Fibroblast of skin of abdomen (primary cell): ENCODE measurements at places on chromosomes 12 and 14.
A peak's percentile ranks its signal among the peaks of the same experiment; 100 is the strongest.

GRCh38 chr12:120820884-120821510 lies 83.2 kb downstream of the SPPL3 start:
- DNase-seq, result no peak

- no peak for DNase-seq
Observed at GRCh38 chr14:104998801-104999200, 13.2 kb downstream of the CLBA1 start.

- DNase-seq, result peak; percentile 78
Observed at GRCh38 chr12:59452746-59453145, 143.1 kb upstream of the SLC16A7 start.

- DNase-seq, result no peak
Observed at GRCh38 chr12:54584128-54584527, 4.3 kb downstream of the PPP1R1A start.

GRCh38 chr14:19878029-19878642 lies 3.2 kb downstream of the OR4K2 start:
- DNase-seq, result no peak

DNA sequence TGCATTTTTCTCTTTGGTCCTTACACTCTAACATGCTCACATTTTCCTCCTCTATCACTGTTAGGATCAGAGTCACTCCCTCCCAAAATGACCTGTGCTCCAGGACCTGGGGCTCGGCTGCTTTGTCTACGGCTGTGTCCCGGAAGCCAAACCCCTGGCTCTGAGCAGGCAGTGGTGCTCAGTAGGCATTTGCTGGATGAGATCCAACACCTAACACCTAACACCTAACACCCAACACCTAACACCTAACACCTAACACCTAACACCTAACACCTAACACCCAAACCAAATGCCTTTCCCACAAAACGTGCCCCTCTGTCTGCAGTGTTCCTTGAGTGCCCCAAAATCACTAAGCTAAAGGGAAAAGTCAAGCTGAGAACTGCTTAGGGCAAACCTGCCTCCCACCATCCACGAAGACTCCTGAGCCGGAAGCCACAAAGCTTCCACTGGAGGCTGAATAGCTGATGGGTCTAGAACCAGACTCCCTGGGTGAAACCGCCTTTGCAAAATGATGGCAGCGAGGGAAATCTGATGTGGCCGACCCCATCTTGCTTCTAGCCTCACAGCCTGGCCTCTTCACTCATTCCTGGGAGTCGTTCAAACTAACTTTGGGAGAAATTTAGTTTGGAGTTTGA lies 29.2 kb downstream of the HSP90AA1 start:
- no peak for DNase-seq

- DNase-seq, result no peak
Observed at GRCh38 chr12:91542067-91542466, 359.4 kb upstream of the DCN start.
